ENCODE measurements at places on chromosomes 4 and X.

- H3K4me1 ChIP-seq: peaks cover 8% of the 10 kb centered on the region
- no peak overlapping the region for H3K4me3 ChIP-seq
- H3K27ac ChIP-seq: no peak overlapping the region
These were observed 16.4 kb downstream of the MCUB start for GRCh38 chr4:109576462-109576861.

DNA sequence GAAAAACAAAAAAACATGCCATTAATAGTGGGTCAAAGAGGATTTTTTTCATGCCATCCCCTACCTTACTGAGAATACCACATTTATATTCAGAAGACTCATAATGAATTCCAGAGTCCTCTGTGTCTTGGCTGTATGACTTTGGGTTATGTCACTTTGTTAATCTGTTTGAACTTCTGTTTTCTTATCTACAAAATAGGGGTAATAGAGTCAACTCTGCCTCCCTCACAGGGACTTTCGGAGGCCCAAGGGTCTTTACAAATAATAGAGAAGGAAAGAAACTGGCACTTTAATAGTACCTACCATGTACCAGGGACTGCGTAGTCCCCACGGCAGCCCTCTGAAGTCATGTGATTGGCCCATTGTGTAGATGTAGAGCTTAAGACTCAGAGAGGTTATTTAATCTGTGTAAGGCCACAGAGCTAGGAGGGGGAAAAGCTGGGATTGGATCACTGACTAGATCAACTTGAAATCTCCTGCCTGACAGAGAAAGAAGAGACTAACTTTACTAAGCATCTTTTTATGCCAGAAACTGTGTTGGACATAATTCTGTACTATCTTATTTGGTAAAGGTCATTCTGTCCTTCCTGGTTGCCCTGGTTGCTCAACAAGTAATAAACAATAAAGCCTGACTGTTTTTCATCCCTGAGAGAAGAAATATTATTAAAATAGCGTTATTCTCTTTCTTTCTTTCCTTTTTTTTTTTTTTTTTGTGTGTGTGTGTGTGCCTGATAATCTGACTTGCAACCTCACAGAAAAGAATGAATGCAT, 59.6 kb downstream of the NFKB1 start:
- H3K27me3 ChIP-seq: no peaks in the 10 kb centered on the region
- H3K36me3 ChIP-seq: no peaks in the 10 kb centered on the region
- H3K4me1 ChIP-seq: no peaks in the 10 kb centered on the region
- H3K27ac ChIP-seq: no peak overlapping the region
- H3K4me3 ChIP-seq: no peak overlapping the region

- H3K4me3 ChIP-seq: no peak overlapping the region
- no peaks in the 10 kb centered on the region for H3K4me1 ChIP-seq
- DNase-seq: no peak
These were observed 41.1 kb downstream of the DCUN1D4 start for GRCh38 chr4:51884055-51884454.

GRCh38 chr4:14419516-14419915, 582.8 kb upstream of the CPEB2 start:
- no peaks in the 10 kb centered on the region for H3K4me1 ChIP-seq
- H3K36me3 ChIP-seq: no peaks in the 10 kb centered on the region
- H3K4me3 ChIP-seq: no peak overlapping the region
- no peak overlapping the region for H3K27ac ChIP-seq

DNA sequence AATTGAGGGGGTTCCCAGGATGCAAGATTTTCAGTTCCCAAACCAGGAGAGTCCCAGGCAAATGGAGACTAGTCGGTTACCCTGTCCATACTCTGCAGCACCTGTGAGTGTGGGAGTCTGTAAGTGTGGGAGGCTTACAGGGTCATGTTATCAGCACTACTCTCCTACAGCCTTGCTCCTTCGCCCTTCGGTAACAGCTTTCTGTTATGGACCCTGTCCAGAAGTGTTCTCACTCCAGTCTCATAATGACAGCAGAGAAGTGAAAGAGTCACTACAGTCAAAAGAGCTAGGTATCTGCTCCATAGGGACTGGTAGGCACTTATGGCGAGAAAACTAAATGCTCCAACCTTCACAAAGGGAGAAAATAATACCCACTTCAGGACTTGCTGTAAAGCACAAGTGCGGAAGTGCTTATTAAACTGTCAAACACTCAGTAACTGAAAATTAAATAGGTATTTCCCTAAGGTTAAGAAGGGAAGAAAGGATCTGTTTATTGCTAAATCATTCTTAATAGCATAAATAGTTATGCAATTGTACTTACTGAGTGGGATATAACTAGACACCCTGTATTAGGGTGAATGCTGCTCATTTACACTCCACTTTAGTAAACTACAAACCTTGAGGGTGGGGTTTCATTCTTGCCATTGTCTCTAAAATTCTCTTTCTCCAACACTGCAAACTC, 2.7 kb upstream of the ADH7 start:
- no peak overlapping the region for H3K27ac ChIP-seq
- no peaks in the 10 kb centered on the region for H3K27me3 ChIP-seq
- no peak overlapping the region for H3K4me3 ChIP-seq
- no peak for DNase-seq

DNA sequence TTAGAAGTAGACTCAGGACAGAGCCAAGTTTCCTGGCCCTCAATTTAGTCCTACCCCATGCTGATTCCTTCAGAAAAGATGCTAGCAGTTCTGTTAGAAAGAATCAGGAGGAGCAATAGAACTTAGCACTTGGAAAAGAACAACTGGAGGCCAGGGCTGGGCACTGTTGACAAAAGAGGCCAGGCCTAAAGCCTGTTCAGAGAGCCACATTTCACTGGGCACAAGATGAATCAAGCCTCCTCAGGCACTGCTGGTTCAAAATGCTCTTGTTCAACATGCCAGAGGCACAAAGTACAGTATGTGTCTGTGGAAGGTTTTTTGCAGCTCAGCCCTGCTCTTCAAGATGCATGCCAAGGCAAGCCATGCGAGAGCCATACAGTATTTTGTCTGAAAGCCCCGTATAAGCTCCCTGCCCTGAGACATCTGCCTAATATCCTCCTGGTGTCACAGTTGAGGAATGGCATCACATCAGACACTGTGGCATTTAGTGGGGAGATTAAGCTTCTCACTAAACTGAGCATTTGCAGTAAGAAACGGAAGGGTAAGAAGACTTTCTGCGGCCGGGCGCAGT, 53.7 kb downstream of the RASL11B start:
- H3K4me1 ChIP-seq: no peaks in the 10 kb centered on the region
- no peak overlapping the region for H3K27ac ChIP-seq
- H3K27me3 ChIP-seq: no peaks in the 10 kb centered on the region
- peaks cover 4% of the 10 kb centered on the region for H3K36me3 ChIP-seq

- H3K4me3 ChIP-seq: no peak overlapping the region
- no peak for DNase-seq
- H3K36me3 ChIP-seq: no peaks in the 10 kb centered on the region
- H3K27me3 ChIP-seq: no peaks in the 10 kb centered on the region
- no peaks in the 10 kb centered on the region for H3K4me1 ChIP-seq
These were observed 575.9 kb downstream of the MID1IP1 start for GRCh38 chrX:39377157-39377556.

DNA sequence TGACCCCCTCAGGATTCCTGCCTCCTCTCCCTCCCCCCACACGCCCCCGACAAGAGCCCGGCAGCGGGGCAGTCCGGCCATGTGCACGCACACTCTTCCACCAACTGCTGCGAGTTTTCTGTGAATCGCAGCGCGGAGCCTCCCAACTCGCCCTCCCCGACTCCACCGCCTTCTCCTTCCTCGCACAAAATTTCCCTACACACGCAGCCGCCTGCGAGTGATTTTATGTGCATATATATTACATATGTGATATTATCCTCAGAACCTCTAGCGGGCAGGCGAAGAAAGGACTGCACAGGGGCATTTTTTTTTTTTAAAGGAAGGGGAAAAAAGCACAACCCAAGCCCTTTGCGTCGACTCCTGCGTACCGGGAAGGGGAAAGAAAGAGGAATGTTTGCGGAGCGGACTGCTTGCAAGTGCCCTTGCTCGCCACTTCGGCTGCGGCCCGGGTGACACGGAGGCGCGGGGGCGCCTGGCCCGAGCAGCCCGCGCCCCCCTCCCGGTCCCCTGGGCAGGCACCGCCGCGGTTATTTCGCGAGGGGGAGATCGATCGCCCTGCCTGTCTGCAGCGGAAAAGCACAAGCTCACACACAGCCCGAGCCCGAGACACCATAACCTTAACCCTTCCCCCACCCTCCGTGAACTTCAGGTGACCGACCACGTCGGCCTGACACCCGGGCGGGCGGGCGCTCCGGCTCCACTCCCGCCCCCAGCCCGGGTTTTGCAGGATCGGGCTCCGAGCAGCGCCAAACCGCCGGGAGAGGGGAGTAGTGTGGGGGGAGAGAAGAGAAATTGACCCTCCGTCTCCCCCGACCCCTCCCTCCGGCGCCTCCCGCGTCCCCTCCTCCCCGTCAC, 2.3 kb downstream of the ZNF827 start:
- no peaks in the 10 kb centered on the region for H3K36me3 ChIP-seq
- H3K4me1 ChIP-seq: peaks cover 23% of the 10 kb centered on the region
- peaks cover 81% of the 10 kb centered on the region for H3K27me3 ChIP-seq
- no peak overlapping the region for H3K27ac ChIP-seq
- H3K4me3 ChIP-seq: peak overlapping the region; percentile 64
- DNase-seq: peak; percentile 24

DNA sequence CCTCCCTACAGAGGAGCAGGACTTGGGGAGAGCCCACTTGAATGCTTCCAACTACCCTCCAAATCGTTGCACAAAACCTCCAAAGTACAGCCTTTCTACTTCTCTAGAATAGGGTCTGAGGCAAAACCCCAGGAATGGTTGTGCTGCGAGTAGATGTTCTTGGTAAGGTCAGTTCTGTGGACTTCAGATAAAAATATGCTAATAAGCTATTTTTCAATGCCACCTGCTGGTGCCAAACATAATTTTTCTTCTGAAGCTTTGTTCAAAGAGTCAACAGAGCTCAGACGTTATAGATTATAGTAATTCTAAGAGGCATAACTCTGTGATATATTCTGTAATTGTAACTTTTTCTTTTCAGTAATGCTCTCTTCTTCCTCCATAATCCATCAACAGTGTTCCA, 425.7 kb downstream of the GPAT3 start:
- no peaks in the 10 kb centered on the region for H3K27me3 ChIP-seq
- no peak overlapping the region for H3K27ac ChIP-seq
- no peak overlapping the region for H3K4me3 ChIP-seq
- H3K36me3 ChIP-seq: no peaks in the 10 kb centered on the region
- H3K4me1 ChIP-seq: no peaks in the 10 kb centered on the region

DNA sequence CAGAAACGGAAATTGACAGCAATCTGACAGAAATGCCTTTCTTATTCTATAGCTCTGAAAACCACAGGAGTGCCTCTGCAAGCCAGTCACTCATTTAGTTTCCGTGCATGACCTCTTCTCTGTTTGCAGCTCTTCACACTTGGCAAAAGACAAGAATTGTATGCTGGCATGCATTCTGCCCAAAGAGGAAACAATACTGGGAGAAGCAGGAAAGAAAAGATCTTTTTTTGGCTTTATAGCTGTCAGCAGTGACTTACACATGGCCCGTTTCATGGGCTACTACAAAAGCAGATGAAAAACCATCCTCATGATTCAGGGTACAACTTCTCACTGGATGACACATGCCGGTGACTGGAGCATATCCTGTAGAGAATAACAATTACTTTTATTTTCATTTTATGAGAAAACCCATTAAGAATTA, 249.4 kb downstream of the ADAMTS3 start:
- no peak overlapping the region for H3K27ac ChIP-seq
- H3K4me3 ChIP-seq: no peak overlapping the region
- H3K4me1 ChIP-seq: no peaks in the 10 kb centered on the region
- H3K36me3 ChIP-seq: no peaks in the 10 kb centered on the region
- no peaks in the 10 kb centered on the region for H3K27me3 ChIP-seq

DNA sequence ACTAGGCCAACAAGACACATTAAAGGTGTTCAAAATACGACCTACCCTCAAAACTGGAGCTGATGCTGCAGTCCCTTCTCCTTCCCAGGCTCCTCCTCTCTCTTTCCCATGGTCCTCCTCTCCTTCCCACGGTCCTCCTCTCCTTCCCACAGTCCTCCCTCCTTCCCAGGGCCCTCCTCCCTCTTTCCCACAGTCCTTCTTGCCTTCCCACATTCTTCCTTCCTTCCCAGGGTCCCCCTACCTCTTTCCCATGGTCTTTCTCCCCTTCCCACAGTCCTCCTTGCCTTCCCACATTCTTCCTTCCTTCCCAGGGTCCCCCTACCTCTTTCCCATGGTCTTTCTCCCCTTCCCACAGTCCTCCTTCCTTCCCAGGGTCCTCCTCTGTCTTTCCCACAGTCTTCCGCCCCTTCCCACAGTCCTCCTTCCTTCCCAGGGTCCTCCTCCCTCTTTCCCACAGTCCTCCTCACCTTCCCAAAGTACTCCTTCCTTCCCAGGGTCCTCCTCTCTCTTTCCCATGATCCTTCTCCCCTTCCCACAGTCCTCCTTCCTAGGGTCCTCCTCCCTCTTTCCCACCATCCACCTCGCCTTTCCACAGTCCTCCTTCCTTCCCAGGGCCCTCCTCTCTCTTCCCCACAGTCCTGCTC, 54.2 kb downstream of the SH3KBP1 start:
- no peak overlapping the region for H3K4me3 ChIP-seq
- peaks cover 18% of the 10 kb centered on the region for H3K36me3 ChIP-seq
- no peak overlapping the region for H3K27ac ChIP-seq

DNA sequence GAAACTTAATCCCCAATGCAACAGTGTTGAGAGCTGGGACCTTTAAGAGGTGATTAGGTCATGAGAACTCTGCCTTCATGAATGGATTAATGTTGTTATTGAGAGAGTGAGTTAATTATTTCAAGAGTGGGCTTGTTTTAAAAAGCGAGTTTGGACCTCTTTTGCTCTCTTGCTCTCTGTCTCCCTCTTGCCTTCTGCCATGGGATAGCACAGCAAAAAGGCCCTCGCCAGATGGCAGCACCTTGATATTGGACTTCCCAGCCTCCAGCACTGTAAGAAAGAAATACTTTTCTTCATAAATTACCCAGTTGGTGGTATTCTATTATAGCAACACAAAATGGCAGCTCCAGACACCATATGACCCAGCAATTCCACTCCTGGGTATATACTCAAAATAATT, 7.0 kb upstream of the ATP6AP2 start:
- no peak overlapping the region for H3K27ac ChIP-seq
- H3K4me3 ChIP-seq: no peak overlapping the region
- no peaks in the 10 kb centered on the region for H3K36me3 ChIP-seq
- peak; percentile 35 for DNase-seq

- no peaks in the 10 kb centered on the region for H3K4me1 ChIP-seq
- DNase-seq: no peak
- H3K27me3 ChIP-seq: no peaks in the 10 kb centered on the region
- H3K27ac ChIP-seq: no peak overlapping the region
- no peaks in the 10 kb centered on the region for H3K36me3 ChIP-seq
These were observed 203.4 kb downstream of the CCNG2 start for GRCh38 chr4:77360451-77360850.

Measured in DND-41 (cell line).